ENCODE measurements at places on chromosomes 2 and 18. TPM values are rescaled to one million over a fixed set of nuclear protein-coding genes. Genes with fewer than 3 reads are reported as not detected.

Gene WDR75
- total RNA-seq, result 50.3 TPM

Gene TFCP2L1
- 24.3 TPM for total RNA-seq

Gene SRBD1
- total RNA-seq, result 17.3 TPM

Gene SCN1A
- total RNA-seq, result not detected

Gene TSGA10
- total RNA-seq, result 7.9 TPM

Gene ALK
- not detected for total RNA-seq

Gene CAMKMT
- 9.9 TPM for total RNA-seq

Gene DLGAP1
- total RNA-seq, result not detected

Data from MCF 10A (cell line).